Bronchial smooth muscle cell (primary cell): ENCODE measurements at places on chromosomes 5 and 9. TPM values are rescaled to one million over a fixed set of nuclear protein-coding genes. Genes with fewer than 3 reads are reported as not detected.

FRRS1L gene
- total RNA-seq, result 0.16 and 0.52 TPM in 2 replicates

ORM1 gene
- total RNA-seq, result not detected in 2 replicates

SLC24A2 gene
- not detected in 2 replicates for total RNA-seq

BRD3OS gene
- total RNA-seq, result 10.2 and 13.1 TPM in 2 replicates

RECK gene
- total RNA-seq, result 29.9 and 42.3 TPM in 2 replicates

LOX gene
- 20.0 and 38.6 TPM in 2 replicates for total RNA-seq

NUDT12 gene
- 8.5 and 15.3 TPM in 2 replicates for total RNA-seq

GAPT gene
- total RNA-seq, result not detected in 2 replicates

ZNF462 gene
- 12.8 and 14.0 TPM in 2 replicates for total RNA-seq

PSD2 gene
- under 0.01 and 0.17 TPM in 2 replicates for total RNA-seq

IRX2 gene
- 3.3 and 4.3 TPM in 2 replicates for total RNA-seq

SLC46A2 gene
- not detected in 2 replicates for total RNA-seq

RALGPS1 gene
- 1.6 and 1.7 TPM in 2 replicates for total RNA-seq

SLC45A2 gene
- under 0.01 TPM in 1 of 2 replicates, not detected in the other for total RNA-seq

ARID3C gene
- total RNA-seq, result not detected in 2 replicates

ORM2 gene
- total RNA-seq, result not detected in 2 replicates

IL7R gene
- total RNA-seq, result 0.17 and 0.79 TPM in 2 replicates
